GM04504 (cell line): ENCODE measurements at places on chromosomes 3 and 15.

DNA sequence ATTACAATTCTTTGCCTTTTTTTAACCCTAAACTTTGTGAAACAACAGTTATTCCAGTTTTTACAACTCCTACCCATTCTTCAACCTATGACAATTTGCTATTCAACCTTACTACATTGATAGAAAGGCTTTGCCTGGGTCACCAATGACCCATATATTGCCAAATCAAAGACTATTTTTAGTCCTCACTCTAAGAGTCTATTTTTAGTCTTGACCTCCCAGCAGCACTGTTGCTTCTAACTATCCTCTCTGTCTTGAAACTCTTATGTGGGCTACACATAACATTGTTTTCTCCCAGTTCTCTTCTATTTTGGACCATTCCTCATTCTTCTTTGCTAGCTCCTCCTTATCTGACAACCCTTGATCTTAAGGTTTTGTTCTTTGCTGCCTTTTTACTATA, 71.4 kb downstream of the C3orf80 start:
- no peak for DNase-seq

DNA sequence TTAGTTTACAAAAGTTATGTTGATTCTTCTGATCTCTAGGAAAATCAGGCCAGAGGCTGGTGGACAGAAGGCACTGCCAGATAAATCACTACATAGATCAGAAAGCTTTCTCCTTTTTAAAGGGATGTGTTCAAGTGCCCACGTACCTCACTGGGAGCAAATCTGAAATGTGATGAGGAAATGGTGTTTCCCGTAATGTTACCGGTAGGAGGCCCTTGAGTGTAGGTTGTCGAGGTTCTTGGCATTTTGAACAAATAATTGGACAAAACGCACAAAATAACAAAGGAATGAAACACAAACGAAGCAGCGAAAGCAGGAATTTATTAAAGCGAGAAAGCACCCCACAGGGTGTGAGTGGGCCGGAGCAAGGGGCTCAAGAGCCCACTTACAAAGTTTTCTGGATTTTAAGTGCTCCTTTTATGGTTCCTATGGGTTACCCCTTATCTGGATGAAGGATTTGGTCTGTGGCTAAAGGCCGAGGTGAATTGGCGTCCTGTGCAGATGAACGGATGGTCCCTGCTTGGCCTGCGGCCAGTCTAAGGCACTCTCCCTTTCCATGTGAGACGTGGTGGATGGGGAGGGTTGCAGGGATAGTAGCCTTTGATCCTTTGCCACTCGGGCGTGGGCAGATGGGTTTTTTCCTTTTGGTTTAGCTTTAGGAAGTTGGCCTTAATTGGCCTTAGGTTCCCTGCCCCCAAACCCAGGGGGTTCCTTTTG, 1.0 kb downstream of the SNX1 start:
- no peak for DNase-seq

- DNase-seq: no peak
These were observed 690.4 kb upstream of the NAALADL2 start for GRCh38 chr3:174168538-174169254.

DNA sequence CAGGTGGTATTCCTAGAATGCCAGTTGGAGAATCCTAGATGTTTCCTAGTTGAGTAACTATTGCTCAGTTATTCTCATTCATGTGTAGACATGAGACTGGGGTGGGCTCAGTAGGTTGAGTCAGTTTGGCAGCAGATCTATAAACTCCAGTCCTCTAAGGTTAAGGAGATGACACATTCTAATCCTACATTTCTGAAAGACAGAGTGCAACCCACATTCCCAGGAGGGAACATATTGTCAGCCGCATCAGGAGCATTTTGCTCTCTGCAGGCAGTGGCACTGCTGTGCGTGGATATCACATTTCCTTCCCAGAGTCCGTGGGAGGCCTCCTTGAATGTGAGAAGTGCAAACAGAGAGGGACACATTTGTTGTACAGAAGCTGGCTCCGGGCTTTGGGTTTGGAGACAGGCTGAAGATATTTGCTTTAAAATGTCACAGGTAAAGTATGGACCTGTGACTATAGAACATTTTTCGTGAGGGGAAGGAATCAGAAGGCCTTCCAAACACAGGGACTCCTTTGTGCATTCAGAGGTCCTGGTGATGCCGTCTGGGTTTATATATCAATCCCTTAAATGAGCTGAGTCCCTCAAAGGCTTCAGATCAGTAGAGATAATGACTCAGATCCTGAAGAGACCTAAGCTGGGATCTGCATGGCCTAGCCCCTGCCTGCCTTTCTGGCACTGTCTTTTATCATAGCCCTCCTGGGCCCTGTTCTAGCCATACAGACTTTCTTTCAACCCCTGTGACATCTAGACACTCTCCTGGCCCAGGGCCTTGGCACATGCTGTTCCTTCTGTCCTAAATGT, 156.5 kb downstream of the CADPS start:
- DNase-seq: no peak

DNA sequence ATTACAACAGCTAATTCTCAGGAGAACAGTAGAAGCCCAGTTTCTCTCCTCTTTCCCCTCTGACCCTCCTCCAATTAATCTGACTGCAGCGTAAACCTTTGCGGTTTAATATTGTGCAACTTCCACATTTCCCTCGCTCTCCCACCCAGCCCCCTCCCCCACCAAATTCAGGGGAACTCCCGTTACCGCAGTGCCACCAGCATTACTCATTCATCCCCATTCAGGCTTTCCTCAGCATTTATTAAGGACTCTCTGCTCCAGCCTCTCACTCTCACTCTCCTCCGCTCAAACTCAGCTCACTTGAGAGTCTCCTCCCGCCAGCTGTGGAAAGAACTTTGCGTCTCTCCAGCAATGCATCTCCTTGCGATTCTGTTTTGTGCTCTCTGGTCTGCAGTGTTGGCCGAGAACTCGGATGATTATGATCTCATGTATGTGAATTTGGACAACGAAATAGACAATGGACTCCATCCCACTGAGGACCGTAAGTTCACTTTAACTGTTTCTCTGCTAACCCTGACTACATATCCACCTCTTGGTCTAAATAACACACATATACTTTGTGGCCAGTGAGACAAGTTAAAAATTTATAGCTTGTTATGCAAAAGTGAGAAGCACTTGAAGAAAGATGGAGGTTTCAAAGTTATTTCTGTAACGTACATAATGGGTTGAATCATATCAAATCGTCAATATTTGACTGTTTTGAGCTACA, at the start of gene PTX3:
Gene PTX3 (plus strand): TSS at position 268 of the 709 bp plus-strand sequence. CDS start 84 bp downstream, at position 352.
- peak; percentile 64 for DNase-seq

DNA sequence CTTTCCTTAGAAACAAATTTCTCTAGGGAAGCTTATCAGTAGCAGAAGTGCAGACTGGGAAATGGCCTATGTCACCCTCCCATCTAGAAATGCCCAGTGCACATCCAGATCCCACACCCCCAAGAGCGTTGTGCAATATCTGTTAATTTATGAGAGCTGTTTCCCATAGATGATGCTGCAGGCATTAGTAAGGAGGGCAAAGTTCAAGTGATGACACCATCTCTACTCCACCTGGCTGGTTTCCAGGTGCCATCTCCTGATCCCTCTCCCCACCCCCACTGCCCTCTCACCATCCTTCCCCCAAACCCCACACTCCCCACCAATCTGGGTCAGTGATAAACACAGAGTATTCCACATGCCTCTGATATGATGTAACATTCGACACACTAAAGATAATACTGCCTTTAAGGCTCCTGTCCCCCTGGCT, 39.4 kb downstream of the AGTR1 start:
- no peak for DNase-seq

GRCh38 chr3:187832202-187832601, 86.9 kb upstream of the BCL6 start:
- no peak for DNase-seq

DNA sequence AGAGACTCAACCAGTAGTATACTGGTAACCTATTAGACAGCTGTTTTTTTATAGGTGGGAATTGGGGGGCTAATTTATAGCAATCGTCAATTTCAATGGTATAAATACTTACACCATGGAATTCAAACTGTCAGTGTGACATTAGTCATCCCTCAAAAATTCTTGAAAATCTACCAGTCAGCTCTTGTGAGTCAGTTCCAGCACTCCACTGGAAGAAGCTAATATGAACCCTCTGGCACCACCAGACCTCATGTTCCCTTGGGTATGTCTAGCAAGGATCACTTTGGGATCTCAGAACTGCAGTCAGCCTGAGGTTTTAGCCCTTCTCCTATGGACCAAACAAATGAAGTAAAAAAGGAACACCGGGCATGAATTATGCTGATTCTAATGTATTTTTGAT, 11.8 kb upstream of the UACA start:
- peak; percentile 65 for DNase-seq

DNA sequence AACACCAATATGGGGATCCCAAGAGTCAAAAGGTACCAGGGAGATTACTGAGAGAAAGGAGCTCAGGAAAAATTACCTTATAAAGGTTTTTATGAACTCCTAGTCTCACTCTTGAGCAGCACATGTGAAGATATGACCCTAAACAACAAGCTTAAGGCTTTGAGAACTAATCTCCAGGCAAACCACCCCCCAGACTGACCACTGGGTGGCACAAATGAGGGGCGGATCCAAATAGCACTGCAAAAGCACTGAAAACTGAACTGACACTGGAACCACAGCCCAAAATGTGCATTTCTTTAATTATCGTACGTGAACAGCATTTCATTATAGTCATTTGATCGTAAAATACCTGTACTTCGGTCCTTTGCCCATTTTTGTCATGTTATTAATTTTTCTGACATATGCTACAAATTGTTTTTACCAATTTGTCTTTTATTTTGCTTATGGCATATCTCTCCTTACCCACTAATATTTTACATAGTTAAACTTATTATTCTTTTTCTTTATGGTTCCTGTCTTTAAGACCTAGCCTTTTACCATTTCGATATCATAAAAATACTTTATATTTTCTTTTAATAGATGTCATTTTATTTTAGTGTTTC, 31.5 kb upstream of the TFDP2 start:
- peak; percentile 10 for DNase-seq

DNA sequence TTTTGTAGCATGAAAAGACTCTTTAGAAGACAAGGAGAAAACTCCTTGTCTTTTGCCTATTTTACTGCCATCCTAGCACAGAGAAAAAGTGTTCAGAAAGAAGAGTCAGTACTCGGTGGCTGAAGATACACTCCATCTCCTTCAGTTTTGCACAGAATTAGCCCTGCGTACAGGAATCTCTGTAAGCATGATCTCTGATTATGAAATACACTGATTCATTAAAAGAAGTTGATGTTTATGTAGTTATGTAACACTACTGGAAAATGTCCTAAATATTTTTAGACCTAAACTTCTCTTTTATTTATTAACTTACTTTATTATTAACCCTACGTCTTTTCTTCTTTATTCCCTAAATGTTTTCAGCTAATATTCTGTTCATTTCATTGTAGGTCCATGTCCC, 138.4 kb downstream of the LEKR1 start:
- DNase-seq: no peak

GRCh38 chr3:58237238-58237940, at the start of gene ABHD6:
ABHD6 (plus strand) TSS chr3:58237792; CDS start chr3:58256587, 18,795 bp downstream.
- no peak for DNase-seq

DNA sequence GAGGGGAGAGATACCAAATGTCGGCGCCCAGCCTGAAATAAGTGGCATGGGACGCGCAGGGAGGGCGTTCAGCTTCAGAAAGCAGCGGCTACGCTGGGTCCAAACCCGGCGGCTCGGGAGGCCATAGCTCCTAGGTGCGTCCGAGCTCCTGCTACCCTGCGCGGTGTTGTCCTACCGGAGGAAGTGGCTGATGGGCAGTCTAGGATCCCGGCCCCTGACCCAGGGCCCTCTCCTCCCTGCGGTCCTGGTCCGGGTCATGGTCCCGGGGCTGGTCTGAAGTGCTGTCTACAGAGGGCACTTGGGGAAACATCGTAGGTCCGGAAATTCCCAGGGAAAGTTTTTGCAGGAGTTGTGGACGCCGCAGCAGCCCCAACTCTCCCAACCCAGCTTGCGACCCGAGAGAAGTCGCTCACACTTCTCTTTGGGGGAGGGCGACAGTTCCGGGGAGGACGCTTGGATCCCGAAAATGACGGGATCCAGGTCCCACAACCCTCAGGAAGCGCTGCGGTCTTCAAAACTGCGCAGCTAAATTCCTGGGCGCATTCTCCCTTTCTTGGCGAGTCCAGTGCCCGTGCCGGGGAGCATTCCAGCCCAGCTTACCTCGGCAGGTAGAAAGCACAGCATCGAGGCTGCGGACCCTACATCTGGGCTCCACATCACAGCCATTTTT, 9.1 kb upstream of the FOXB1 start:
- no peak for DNase-seq

GRCh38 chr3:158961911-158962310, 160.1 kb downstream of the MFSD1 start:
- no peak for DNase-seq

- DNase-seq: no peak
These were observed 267.4 kb upstream of the HES1 start for GRCh38 chr3:193868590-193868989.

DNA sequence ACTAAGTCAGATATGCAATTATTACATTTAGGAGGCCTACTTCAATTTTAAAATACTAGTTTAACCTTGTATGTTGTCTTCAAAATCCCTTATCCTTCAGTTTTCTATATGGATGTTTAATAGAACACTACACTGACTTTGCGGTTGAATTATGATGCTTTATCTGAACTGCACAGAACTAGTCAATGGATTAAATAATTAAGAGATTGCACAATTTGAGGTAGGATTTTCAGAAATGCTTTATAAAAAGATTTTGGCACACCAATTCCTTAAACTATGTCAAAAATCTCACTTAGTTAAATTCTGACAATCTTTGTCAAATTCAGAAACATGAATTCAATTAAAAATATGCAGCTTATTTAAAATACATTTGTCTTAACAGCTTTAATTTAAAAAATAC, 28.1 kb downstream of the ATOSA start:
- DNase-seq: no peak

GRCh38 chr15:59298225-59298853, 74.3 kb downstream of the MYO1E start:
- DNase-seq: no peak

GRCh38 chr3:9583792-9584191, 30.2 kb upstream of the LHFPL4 start:
- DNase-seq: no peak

DNA sequence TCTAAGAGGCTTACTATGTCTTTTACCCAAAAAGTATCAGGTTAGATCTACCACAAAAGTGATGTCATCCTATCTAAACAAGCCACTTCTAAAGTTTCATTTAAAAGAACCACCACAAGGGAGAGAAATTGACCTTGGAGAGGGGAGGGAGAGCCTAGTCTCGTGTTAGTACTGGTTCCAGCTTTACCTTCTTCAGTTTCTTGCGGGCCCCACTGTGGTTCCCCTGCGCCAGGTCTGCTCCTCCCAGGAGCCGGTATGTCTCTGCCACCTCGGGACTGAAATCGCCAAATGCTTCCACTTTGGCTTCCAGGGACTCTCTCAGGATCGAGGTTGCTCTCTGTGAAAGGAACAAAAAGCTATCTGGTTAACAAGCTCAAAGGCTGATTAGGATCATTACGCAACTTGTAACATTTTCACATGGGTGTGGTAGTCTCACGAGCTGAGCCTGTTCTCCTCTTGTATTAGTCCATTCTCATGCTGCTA, 51.1 kb downstream of the SYNM start:
- DNase-seq: no peak

- DNase-seq: no peak
These were observed 136.8 kb upstream of the FOXB1 start for GRCh38 chr15:59867086-59867855.

GRCh38 chr3:46888705-46889104, 11.2 kb downstream of the PTH1R start:
- DNase-seq: no peak
